ENCODE measurements at places on chromosomes 5 and 9.

GRCh38 chr9:121598965-121599871 is 52.2 kb upstream of the DAB2IP start:
- no peak for DNase-seq

DNA sequence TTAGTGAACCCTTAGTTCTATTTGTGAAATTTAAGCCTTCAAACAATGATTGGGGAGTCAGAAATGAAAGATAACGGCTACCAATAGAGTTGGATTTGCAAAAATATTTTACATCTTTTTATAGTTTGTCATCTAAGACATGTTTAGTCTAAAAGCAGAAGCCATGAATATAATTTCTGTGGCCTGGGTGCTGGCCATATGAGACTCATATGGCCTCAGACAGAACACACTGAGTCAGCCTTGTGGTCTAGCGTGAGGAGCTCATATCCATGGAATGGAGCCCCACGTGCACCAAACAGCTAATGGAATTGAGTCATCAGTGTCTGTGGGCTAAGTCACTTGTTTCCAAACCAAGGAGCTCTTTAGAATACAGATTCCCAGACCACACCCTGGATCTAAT is 240.7 kb upstream of the NREP start:
- no peak for DNase-seq

- peak; percentile 50 for DNase-seq
Measured at GRCh38 chr5:8864053-8864452, 681.8 kb downstream of the SEMA5A start.

GRCh38 chr9:129201289-129201688 is 23.2 kb upstream of the IER5L start:
- no peak for DNase-seq

- DNase-seq = no peak
Measured at GRCh38 chr5:151086905-151087360, 6.1 kb upstream of the TNIP1 start.

GRCh38 chr5:107700481-107700880 is 29.7 kb upstream of the EFNA5 start:
- DNase-seq = no peak

DNA sequence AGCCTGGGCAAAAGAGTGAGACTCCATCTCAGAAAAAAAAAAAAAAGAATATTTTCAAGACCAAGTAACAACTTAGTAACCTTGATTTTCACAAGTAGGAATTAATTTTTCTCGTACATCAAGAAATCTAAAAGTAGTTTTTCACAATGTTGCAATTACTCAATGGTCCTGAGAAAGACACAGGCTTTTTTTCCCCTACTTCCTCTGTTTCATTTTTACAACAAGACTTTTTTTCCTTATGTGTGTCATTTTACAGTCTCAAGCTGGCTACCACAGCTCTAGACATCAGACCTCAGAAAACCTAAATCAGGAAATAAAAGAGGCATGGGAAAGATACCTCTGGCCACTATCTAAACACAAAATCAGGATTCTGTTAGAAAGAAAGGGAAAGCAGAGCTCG is 45.9 kb downstream of the WDR36 start:
- DNase-seq = no peak

DNA sequence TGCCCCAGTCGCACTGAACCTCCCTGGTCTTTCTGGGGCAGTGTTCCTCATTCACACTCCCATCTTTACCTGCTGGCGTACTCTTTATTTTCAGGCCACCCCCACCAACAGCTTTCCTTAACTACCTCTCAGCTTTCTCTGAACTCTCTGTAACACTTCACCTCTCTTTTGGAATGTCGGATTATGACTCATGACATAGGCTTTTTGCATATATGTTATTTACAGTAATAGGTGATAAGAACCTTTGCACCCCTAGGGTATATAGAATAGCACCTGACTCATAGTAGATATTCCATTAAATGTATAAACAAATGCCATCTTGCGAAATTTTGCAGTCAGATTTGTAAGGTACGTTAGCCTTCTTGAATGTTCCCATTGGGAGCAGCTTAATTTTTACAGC is 52.9 kb upstream of the MIER3 start:
- DNase-seq = no peak

- DNase-seq = no peak
Measured at GRCh38 chr5:56466136-56466816, 233.1 kb upstream of the ANKRD55 start.

DNA sequence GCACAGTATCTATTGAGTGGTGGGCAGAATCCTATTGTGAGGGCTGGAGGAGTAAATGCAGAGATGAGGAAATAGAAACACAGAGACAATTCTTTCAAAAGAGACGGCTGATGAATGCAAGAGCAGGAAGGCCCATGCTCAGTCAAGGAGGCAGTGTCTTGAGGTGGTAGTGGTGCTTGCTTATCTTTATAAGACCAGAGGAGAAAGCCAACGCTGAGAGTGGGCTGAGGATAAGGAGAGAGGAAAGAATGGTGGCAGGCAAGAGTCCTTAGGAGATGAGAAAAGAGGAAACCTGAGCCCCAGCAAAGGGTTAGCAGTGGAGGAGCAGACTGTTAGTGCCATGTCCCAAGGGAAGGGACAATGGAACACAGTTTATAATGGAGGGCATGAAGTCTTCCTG is 86.0 kb downstream of the SNCAIP start:
- no peak for DNase-seq

- no peak for DNase-seq
Measured at GRCh38 chr5:14225173-14225834, 82.2 kb downstream of the TRIO start.

DNA sequence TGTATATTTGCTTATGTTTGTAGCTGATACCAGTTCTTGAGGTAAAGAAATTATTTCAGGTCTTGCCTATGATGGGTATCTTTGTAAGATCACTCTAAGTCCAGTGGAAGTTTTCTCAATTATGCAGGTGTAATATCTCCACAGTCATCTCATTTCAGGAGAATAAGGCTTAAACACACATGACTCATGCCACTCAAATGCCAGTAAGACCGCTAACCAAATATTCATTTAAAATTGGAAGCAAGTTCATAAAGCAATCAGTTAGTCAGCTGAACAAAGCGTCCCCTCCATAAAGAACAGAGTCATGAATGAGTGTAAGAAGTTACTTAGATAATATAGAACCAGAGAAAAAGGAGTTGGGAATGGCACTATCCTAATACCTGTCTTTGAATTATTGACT is 248.7 kb downstream of the LURAP1L start:
- DNase-seq = no peak

DNA sequence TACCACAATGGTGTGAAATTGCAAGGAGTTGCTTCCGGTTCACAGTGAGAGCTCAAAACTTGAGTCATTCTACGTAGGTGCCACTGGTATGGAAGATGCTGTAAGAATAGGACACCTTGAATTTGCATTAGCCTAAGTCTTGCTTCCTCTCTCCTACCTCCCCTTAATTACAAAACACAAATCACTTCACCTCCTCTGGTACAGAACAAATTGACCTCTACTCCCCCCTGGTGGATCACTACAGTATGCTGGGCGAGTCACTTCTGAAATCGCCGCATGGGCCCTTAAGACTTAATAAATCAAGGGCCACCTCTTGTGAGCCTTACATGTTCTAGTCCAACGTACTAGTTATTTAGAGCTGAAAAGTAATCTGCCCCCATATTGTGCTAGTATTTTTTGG is 145.3 kb upstream of the SMARCA2 start:
- no peak for DNase-seq

DNA sequence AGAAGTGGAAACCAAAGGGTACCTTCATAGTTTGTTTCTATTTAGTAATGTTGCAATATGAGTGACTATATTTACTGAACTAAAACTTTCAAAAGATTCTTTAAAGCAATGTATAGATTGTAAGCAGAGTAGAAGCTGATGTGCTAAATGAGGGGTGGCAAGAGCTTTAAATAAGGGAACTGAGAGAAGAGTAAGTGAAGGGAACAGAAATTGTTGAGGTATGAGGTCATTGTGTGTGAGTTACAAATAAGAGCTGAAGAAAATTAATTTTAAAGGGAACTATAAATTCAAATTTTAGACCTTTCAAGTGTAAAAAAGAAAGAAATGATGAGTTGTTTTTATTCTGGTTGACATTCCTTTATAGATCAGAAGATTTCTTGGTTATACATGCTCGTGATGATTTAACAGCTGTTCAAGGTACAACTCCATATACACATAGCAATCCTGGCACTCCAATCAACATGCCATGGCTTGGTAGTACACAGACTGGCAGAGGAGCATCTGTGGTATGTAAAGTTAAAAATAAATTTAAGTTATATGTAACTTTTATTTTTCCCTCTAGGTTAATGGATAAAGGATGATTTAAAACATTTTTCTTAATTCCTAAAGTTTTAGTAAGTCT is 135.1 kb upstream of the TNFAIP8 start:
- no peak for DNase-seq

- no peak for DNase-seq
Measured at GRCh38 chr5:68679041-68679440, 414.8 kb upstream of the SLC30A5 start.

- no peak for DNase-seq
Measured at GRCh38 chr9:72581694-72582093, 60.3 kb downstream of the TMC1 start.

DNA sequence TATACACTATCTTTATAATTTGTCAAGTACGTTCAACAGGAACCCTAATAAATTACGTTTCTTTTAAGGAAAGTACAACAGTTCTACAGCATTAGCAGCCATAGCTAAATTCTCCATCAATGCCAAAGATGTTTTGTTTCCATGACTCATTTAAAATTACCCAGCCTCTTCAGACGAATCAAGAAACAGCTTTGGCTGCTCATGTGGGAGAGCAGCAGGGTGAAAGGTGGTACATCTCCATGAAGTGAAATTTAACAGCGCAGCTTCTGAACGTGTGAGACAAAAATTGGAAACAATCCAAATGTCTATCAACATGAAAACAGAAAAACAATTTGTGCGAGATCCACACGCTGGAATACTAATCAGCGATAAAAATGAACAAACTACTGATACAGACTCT is 327.3 kb upstream of the CDH6 start:
- DNase-seq = no peak

DNA sequence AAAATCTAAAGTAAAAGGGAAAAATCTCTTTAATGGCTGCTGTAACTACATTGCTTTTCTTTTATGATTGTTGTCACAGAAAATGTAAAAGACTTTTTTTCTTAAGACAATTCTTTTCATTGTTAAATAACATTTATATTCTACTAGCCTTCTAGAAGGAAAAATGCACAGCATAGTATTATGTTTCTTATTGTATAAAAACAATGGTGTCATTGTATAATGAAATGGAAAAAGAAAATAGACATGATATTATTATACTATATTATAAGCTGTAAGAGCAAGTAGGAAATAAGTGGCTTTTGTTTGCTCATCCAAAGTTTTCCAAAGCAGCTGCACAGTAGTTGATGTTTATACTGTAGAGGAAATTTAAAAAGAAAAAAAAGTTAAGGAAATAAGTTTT is 1021.7 kb downstream of the EFNA5 start:
- no peak for DNase-seq

DNA sequence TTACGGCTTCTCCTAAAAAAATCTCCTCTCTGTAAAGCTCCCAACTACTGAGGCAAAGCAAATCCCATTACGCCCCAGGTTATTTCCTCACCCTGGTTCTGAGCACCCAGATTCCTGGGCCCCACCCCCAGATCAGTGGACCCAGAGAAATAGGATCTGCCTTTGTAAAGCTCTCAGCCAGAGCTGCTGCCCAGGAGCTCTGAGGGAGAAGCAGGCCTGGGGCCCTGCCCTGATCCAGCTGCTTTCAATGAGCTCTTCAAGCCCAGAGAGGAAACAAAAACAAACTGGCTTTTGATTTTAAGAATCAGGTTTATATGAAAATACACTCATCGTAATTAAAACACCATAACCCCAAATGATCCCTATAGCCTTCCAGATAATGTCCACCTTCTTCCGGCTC is 124.5 kb downstream of the C5orf15 start:
- no peak for DNase-seq

DNA sequence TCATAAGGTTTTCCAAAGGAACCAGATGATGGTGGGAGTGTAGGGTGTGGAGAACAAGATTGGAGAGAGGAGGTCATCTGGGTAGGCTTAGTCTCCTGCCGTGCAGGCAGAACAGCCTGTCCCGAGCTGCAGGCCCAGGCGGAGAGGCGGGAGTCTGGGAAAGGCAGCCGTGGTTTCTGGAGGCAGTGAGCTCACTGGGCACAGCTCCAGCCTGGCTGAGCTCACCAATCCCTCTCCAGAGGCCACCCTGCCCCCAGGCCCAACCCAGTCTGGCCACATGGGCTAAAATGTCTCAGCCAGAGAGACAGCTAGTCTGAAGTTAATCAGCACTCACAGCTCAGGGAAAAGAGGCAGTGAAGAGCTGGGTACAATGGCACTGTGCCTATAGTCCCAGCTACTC is 12.3 kb downstream of the P4HA2 start:
- no peak for DNase-seq

- peak; percentile 70 for DNase-seq
Measured at GRCh38 chr5:54148858-54149257, 161.5 kb downstream of the ARL15 start.
